ENCODE measurements at places on chromosomes 2 and 18. TPM values are rescaled to one million over a fixed set of nuclear protein-coding genes. Genes with fewer than 3 reads are reported as not detected.

The RAPH1 gene
- total RNA-seq: 67.0 TPM

The POTEC gene
- 0.31 TPM for total RNA-seq

The DSG2 gene
- total RNA-seq: 2.2 TPM

The DNER gene
- 93.3 TPM for total RNA-seq

The MATN3 gene
- total RNA-seq: 1.3 TPM

The CHRNA1 gene
- not detected for total RNA-seq

The ABHD1 gene
- total RNA-seq: 0.31 TPM

The SH3RF3 gene
- 22.5 TPM for total RNA-seq

The GPAT2 gene
- 3.1 TPM for total RNA-seq

The G6PC2 gene
- total RNA-seq: not detected

The DOK6 gene
- 94.5 TPM for total RNA-seq

The AQP12A gene
- not detected for total RNA-seq

The RNF152 gene
- total RNA-seq: 82.9 TPM

The OR6B2 gene
- not detected for total RNA-seq

The LYPD6 gene
- 17.5 TPM for total RNA-seq

The TAF4B gene
- 3.4 TPM for total RNA-seq

The CHPF gene
- 32.2 TPM for total RNA-seq

The GAD1 gene
- total RNA-seq: 162 TPM

The VSNL1 gene
- total RNA-seq: 19.7 TPM

The SPATA3 gene
- total RNA-seq: not detected

The POMC gene
- total RNA-seq: 2.8 TPM

The DAW1 gene
- total RNA-seq: 2.5 TPM

The EFHD1 gene
- total RNA-seq: 0.63 TPM

The CDH2 gene
- total RNA-seq: 208 TPM

The MLPH gene
- not detected for total RNA-seq

The GNAL gene
- total RNA-seq: 59.8 TPM

The RAPGEF4 gene
- total RNA-seq: 27.5 TPM

The NXPH2 gene
- 26.9 TPM for total RNA-seq

The COL6A3 gene
- 2.8 TPM for total RNA-seq

The PDE11A gene
- 1.3 TPM for total RNA-seq

The TSHZ1 gene
- total RNA-seq: 7.2 TPM
